ENCODE measurements at places on chromosomes 1 and 21.

GRCh38 chr1:43414634-43415223 is 25.0 kb downstream of the SZT2 start:
- DNase-seq: peak; percentile 63

DNA sequence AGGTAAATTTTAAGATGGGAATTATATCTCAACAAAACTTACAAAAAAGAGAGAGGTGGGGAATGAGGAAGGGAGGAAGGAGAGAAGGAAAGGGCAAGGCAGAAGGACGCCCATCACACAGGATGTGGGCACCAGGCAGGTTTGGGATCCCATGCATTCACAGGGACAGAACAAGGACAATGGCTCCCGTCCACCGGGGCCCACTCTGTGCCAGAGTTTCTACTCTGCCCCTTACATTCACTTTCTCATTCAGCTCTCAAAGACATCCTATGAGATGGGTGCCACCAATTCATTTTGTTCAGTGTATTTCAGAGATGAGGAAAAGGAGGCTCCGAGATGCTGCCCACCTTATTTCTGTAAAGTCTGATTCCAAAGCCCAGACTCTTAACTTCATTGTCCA is 7.4 kb downstream of the CLEC20A start:
- no peak for DNase-seq

DNA sequence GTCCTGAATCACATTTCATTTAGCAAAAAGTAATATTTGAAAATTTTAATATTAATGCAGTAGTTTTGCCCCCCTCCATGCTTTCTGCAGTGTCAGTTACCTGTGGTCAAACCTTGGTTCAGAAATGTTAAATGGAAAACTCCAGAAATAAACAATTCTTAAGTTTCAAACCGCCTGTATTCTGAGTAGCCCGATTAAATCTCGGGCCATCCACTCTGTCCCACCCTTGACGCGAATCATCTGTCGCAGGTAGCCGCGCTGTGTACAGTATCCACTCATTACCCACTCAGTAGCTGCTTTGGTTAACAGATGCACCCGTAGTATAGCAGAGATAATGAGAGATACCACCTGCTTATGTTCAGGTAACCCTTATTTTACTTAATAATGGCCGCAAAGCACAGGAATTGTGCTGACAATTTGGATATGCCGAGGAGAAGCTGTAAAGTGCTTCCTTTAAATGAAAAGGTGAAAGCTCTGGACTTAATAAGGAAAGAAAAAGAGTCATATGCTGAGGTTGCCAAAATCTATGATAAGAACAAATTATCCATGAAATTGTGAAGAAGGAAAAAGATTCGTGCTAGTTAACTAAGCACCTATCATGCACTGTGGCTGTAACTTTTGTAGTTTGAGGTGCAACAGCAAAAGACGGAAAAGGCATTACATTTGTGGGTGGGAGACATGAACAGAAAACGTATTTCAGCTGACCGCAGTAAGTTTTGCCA is 889 bp upstream of the SCYL3 start:
- DNase-seq: no peak

- no peak for DNase-seq
Observed at GRCh38 chr1:15324869-15325335, 77.9 kb downstream of the FHAD1 start.

- no peak for DNase-seq
Observed at GRCh38 chr1:15760520-15761211, 2.1 kb downstream of the FBLIM1 start.

DNA sequence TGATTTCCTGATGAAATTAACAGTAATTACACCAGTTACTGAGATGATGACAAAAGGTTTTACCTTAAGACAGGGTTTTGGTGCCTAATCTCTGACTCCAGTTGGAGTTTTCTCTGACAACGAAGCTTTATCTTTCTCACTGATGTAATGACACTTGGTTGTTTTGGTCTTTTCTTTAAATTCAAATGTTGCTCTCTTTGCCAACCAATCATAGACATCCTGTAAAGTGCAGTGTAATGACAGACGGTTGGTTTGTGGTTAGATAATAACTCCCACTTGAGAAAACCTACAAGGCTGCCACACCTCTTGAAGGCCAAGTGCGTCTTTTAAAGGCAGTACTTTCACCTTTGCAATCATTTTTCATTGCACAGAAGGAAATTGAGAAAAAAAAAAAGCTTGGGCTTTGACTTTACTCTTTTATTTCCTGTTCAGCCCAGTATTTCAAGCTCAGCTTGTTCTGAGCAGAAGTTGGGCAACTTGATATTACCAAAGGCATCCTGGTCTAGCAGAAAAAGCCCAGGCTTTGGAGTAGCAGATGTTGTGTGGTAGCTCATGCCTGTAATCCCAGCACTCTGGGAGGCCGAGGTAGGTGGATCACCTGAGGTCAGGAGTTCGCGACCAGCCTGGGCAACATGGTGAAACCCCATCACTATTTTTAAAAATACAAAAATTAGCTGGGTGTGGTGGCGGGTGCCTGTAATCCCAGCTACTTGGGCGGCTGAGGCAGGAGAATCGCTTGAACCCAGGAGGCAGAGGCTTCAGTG is 14.9 kb downstream of the PDIK1L start:
- no peak for DNase-seq

DNA sequence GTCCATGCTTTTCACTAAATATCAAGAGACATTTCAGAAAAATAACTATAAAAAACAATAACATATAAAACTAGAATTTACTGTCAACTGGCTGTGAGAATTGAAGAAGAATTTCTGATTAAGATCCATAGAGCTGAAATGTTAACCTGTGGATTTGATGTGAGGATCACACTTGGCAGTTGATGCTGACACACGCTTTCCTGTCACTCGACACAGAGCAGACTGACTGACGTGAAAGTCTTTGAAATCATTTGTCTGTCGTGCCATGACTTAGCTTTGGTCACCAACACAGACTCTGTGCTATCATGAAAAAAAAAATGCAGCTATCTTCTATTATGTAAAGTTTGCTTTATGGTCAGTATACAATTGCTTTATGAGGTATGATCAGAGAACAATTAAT is 706.0 kb upstream of the ZP4 start:
- no peak for DNase-seq

DNA sequence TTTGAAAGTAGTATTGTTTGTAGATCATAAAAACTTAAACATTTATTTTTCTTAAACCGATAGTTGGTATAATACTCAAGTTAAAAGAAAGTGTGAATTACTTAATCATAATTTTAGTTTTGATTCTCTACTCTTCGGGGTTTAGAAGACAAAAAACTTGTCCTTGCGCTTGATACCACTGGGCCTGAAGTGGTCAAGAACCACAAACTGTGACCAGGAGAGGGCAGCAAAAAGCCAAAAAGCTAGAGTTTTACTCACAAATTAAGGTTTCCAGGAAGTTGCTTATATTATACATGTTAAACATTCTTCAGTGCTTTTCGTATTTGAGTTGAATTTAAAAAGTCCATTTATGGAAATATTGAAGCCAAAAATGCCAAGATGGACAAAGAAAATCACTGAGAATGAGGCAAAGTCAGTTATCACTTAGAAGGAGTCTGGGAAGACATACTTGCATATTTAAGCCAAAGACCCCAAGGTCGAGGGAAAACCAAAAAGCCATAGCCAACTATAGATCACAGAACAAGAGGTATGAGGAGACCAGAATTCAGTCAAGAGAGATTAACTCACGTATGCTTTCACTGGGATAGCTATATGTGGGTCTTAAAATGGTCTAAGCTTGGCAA is 34.2 kb downstream of the EFCAB7 start:
- no peak for DNase-seq

- DNase-seq: no peak
Observed at GRCh38 chr21:36477001-36477400, 2.9 kb downstream of the CLDN14 start.

- no peak for DNase-seq
Observed at GRCh38 chr1:192284927-192285326, 31.9 kb upstream of the RGS21 start.

DNA sequence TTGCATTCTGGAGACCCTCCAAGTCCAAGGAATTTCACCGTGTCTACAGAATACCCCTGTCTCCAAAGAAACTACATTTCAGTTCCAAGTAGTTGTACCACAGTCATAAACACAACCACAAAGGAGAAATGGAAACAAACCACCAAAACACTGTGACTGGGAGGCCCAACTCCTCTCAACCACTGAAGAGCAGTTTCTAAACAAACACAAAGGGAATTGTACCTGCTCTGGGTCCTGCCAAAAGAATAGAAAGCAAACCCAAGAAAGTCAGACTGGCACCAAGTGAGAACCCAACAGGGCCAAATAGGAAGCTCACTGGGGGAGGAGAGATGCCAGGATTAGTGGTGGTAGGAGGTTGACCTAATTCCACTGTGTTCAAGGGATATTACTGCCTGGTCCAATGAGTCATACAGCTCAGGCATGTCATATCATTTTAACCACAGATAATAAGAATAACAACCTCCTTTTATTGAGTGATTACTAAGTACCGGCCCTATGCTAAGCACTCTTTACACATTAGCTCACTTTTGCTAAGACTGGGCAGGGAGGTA is 123.9 kb upstream of the PPP2R5A start:
- DNase-seq: no peak

GRCh38 chr1:82143108-82143833 is 342.5 kb downstream of the ADGRL2 start:
- DNase-seq: no peak

- DNase-seq: no peak
Observed at GRCh38 chr1:154913273-154913672, 23.2 kb downstream of the PMVK start.

- no peak for DNase-seq
Observed at GRCh38 chr1:221622389-221622788, 119.5 kb downstream of the DUSP10 start.

DNA sequence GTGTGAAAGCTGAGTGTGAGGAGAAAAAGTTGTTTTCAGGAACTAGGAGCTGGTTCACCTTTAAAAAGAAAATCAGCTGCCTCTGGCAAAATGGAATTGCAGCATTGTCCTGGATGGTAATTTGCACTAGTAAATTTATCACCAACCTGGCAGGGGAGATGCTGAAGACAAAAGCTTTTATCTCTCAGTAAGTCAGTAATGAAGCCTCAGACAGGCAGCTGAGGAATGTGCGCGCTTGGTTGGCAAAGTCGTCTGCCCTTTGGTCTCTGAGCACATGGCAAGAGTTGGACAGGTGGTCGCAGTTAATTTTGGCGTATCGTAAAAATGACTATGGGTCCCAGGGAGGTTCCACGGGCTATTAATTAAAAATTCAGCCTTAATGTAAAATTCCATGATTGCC is 131.9 kb downstream of the BACH1 start:
- DNase-seq: no peak

- DNase-seq: no peak
Observed at GRCh38 chr1:193785850-193786420, 599.5 kb upstream of the B3GALT2 start.

- DNase-seq: peak; percentile 91
Observed at GRCh38 chr1:110630839-110631663, 24.9 kb upstream of the KCNA2 start.

DNA sequence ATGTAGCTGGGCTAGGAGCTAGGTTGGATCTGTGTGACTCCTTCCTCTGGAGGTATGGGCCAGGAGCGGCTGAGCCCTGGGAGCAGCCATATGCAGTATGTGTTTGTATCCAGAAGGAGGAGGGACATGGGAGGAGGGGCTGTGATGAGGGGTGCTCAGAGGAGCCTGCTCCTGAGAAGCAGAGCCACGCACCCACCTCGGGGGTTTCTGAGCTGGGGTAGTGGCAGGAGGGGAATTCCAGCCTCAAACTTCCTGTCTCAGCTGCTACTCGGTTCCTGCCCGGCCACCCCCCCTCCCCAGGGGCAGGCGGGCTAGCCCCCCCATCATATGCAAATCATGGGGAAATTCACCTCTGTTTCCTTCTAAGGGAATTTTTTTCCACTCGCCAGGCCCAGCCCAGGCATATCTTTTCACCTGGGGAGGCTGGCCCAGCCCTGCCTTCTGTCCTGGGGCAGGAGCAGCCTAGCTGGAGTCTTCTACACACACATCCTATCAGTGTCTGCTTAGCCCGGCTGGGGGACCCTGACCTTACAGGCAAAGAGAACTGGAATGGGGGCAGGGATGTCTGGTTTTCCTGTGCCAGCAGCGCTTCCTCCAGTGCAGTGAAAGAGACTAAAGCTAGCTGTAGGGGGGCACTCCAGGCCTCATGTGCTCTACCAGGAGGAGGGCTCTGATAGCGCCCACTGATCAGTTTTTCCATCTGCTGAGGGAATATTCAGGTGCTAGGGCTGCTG is 3.0 kb downstream of the ZC3H12A start:
- peak; percentile 83 for DNase-seq
